ENCODE measurements at places on chromosomes 1 and 21.

GRCh38 chr21:29193072-29193471 lies 62.6 kb downstream of the MAP3K7CL start:
- DNase-seq, result peak; percentile 57

GRCh38 chr1:17661546-17662157 lies 93.5 kb upstream of the ACTL8 start:
- peak; percentile 50 for DNase-seq

- DNase-seq, result no peak
These were observed 23.8 kb downstream of the FAM89A start for GRCh38 chr1:231016234-231016633.

DNA sequence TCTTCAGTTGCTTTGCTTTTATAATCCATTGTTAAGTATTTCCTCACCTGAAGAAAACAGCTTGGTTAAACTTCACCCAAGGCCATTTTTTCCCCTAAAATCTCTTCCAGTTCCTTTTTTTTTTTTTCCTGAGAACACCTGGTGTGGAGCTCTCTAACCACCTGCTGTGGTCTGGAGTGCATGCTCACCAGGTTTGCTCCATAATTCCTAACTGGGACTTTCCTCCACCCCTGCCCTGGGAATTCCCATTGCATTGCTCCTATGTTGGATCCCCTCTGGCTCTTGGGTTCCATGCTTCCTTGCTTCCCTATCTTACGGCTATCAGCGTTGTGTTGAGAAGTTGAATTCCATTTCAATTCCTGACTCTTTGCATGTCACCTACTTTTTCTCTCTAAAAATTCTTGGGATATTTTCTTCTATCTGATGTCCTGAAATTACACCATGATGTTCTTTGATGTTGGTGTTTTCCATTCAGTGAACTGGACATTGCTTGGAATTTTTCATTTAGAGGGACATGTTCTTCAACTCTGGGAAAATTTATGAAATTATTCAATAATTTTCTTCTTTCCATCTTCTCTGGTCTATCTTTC lies 19.6 kb upstream of the DYRK1A start:
- no peak for DNase-seq

GRCh38 chr1:210364479-210364878 lies 35.8 kb downstream of the HHAT start:
- no peak for DNase-seq

GRCh38 chr1:24255226-24255625 lies 63.9 kb upstream of the GRHL3 start:
- no peak for DNase-seq

DNA sequence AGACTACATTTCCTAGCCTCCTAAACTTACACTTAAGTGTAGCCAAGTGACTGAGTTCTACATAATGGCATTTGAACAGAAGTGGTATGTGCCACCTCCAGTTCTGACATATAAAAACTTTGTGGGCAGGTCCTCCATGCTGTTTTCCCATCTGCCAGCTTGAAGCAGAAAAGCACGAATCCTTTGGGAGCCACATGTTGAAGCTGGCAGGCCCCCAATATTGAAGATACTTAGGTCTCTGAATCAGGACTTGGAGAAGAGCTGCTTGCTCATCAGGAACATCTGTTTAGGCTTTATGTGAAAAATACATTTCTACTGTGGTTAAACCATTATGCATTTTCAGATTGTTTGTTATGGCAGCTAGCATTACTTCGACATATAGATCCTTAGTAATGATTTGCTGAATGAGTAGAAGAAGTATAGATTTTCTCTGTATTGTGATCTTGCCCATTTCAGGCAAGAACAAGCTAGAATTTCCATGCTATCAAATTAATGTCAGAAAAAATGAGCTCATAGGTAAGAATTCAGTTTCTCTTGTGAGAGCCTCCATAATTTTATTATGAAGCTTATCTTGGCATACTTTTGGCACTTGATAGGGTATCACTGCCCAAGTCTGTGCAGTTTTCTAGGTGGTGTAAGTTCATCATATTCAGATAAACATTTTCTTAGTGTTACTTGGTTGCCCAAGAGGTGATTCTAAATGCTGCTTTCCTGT lies 68.4 kb downstream of the GDAP2 start:
- peak; percentile 94 for DNase-seq

- no peak for DNase-seq
These were observed 130.2 kb upstream of the ATP1B1 start for GRCh38 chr1:168976267-168976666.

DNA sequence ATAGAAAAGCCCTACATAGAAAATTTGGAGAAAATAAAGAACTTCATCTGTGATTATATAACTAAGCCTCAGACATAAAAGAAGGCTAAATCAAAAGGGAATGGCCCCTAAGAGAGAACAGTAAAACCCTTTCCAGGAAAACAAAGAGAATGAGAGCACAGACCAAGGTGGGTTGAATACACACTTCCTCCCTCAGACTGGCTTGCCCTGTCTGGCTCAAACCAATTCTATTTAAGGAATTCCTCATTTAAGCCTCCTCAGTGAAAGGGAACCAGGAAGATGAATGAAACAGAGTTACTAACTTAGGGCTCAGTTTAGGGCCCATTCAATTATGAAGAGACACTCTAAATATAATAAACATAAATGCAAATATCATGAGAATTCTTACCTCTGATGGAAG lies 10.6 kb upstream of the SYT14 start:
- no peak for DNase-seq

All from fibroblast of mammary gland (primary cell).